Large intestine (tissue), 12 donors: ENCODE measurements at places on chromosomes 3 and 15. TPM values are rescaled to one million over a fixed set of nuclear protein-coding genes. Genes with fewer than 3 reads are reported as not detected.
A peak's percentile ranks its signal among the peaks of the same experiment; 100 is the strongest.

DNA sequence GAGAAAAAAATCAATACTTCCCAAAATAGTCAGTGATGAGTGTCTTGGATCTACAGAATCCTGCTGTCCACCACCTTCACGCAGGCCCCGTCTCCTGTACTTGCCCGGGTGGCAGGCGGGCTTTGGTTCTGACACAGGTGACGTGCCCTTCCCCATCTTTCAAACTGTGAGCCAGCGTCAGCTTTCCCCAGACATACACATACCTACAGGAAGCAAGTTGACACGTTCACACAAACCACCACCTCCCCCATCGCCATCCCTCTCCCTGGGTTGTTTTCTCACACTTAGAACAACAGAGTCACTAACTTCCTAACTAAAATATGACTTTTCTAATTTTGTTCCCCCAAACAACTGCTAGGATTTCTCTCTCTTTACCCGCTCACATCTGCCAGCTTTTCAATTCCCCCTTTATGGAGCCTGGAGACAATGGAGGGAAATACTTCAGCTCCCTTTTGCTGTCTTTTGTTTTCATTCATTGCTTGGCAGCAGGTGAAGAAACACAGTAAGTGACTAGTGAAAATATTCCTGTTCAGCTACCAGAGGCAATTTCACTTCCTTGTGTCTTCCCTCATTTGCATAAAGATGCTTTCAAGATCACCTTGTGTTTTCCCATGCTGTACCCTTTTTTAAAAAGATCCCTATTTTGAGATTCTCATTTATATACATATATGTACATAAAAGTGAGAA lies 248.3 kb downstream of the SLCO3A1 start:
- DNase-seq = no peak

DNA sequence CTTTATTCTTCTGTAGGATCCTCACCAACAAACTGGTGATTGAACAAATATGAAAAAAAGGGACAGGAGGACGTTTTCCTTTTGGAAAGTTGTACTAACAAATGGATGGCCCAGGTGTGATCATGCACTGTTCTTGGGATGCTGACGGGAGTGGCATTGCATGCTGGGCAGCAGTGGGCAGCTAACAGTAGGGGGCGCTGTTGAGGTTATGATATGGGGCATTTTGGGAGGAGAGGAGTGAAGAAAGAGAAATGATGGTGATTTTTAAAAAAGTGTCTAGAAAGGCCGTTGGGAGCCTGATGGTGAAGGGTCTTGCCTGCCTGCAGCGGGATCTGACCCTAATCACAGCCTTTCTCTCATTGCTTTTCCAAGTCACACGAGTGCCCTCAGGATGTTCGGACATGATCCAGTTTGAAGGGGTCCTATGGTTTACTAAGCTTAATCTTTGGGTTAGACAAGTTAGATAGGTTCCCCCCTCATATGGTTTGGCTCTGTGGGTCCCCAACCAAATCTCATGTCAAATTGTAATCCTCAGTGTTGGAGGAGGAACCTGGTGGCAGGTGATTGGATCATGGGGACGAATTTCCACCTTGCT lies 46.2 kb upstream of the PRTG start:
- DNase-seq = no peak

DNA sequence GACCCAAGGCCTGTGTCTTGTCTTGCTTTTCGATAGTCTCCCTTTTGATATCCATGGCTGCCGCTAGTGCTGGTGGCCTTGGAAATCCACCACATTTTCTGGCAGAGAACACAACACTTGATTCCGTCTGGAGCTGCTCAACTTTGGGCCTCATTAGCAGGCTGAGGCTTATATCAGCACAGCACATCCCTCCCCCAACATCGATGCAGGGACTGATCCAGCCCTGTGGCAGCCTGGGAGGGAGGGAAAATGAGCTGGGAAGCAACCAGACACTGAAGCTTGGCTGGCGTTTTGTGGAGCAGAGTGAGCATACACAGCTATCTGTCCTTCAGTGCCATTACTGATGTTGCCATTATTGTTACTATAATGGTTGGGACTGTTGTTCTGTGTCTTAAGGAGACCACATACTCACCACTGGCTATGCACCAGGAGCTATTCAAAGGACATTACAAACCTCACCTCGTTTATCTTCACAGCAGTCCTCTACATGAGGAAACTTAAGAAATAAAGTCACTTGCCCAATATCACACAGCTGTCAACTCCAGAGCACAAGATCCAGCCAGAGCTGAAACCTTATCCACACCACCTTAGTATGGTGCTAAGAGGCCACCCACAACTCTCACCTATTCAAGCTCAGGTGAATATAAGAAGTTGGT lies 102.9 kb downstream of the SUCLG2 start:
- DNase-seq = no peak

GRCh38 chr15:72994534-72995177 lies 57.6 kb upstream of the NEO1 start:
- DNase-seq = peak; percentile 29

- DNase-seq = no peak
Measured at GRCh38 chr15:90860450-90860849, 7.9 kb upstream of the FURIN start.

DNA sequence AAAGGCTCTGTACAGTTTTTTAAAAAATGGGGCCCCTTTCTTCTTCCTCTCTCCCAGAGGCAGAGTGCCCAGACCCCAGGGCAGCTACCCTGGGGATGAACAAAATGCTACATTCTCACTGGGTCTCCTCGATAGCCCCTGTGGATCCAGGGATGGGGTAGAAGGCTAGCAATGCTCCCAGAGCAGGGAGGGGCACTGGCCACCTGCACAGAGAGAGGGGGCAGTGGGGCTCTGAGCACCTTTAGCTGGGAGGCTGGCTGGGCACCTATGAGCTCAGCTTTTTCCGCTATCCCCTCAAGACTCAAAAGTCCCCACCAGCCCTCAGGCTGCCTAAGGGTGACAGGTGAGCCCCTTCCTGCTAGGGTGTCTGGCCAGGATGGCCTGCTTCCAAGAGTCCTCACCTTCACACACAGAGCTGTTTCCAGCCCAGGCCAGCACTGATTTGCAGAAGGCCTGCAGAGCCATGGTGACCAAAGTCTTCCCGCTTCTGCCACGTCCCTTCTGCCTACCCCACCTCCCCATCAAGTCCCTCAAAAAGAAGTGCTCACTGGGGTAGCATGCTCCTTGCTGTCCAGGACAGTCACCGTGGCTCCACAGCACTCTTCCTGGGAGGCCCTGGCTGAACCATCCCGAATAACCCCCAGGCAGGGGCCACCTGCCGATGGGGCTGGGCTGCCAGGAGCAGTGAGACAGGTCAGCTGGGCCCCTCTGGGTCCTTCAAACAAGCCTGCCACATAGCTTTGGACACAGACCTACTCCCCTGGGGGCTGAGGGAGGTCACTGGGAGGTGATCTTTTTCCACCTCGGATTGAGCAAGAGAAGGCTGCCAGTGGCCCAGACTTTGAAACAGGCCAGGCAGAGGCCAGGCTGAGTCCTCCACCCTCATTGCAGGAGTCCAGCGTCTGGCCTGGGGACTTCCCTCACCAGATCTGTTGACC lies 20.4 kb downstream of the BMF start:
- no peak for DNase-seq

GRCh38 chr3:13152826-13153710 lies 79.8 kb upstream of the IQSEC1 start:
- no peak for DNase-seq

DNA sequence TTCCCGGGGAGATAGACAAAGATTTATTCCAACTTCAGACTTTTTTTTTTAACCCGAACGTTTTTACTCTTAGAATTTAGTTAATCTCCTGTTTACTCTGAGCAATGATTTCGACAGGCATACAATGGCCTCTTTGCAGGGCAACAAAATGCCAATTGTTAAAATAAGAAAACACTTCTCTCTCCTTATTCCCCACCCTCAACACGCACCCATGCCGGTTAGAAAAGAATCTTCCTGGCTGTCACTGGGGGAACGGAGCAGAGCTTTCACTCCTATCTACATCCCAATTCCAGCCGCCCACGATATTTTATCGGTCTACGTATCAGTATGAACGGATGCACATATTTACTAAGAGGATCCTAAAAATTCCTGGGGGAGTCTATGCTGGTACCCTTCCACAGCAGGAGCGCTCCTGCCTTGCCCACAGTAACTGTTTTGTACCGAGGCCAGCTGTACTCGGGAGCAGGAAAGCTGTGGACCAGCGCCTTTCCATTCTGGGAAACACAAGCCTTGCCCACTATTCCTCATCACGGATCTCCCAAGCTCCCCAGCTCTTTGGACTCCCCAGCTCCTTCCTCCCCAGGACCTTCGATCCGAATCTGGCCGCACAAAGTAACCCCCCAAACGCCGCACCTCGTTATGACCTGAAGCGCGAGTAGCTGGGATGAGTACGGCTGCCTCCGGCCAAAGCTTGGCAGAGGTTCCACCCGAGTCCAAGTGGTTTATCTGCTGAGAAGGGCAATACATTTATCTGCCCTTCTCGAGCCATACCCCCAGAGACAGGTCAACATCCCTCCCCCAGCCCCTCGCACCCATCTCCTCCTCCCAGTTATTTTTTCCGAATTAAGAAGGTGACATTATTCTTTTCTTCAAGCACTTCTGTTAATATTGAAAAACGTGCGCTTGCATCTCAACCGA lies 2.2 kb upstream of the FOXB1 start:
- no peak for DNase-seq

GRCh38 chr15:38226608-38227266 lies 25.9 kb upstream of the SPRED1 start:
- peak; percentile 64 for DNase-seq

- no peak for DNase-seq
Measured at GRCh38 chr15:82774496-82774895, 31.4 kb downstream of the FSD2 start.

DNA sequence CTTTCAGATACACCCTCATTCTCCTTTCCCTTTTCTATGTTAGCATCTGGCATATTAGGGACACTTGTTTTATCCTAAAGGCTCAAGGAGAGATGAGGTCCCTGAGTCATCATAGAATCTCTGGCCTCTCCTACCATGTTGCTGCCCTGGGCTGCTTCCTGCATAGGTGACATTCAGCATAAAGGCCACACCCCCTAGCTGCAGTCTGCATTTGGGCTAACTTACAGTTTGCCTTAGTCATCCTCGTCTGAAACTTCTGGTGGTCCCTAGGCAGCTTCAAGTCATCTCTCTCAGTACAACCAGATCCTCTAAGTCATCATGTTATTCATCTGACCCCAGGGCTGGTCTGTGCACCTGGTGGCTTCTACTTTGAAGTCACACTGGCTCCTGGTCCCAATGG lies 982.7 kb upstream of the NR2F2 start:
- no peak for DNase-seq

DNA sequence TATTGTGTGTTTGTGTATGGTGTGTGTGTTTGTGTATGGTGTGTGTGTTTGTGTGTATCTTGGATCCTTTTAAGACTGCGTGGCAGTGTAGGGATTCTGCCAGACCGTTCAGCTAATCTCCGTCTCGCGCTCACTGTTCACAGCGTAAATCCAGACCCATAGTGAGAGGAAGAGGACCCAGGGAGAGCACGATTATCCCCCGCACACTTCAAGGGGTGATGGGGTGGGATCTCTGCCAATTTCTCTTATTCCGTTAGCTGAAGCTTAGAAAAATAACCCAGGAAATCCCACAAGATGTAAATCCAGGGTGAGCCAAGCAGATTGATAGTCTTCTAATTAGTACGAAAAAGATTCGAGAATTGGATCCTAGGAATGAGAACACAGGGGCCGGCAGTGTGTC lies 381.2 kb downstream of the GABRG3 start:
- no peak for DNase-seq

- DNase-seq = no peak
Measured at GRCh38 chr15:81298611-81299010, 25.3 kb downstream of the STARD5 start.

GRCh38 chr15:71364117-71364584 lies 248.9 kb downstream of the THSD4 start:
- DNase-seq = no peak

Gene MYLK
- polyA plus RNA-seq = 296 TPM

Gene ANKUB1
- 0.12 TPM for polyA plus RNA-seq

Gene COPG1
- polyA plus RNA-seq = 144 TPM

Gene FETUB
- polyA plus RNA-seq = not detected

Gene HDDC3
- 19.2 TPM for polyA plus RNA-seq

Gene DPPA2
- 0.03 TPM for polyA plus RNA-seq

Gene SGO1
- 4.7 TPM for polyA plus RNA-seq

Gene CIDEC
- polyA plus RNA-seq = 35.6 TPM

Gene POMGNT2
- polyA plus RNA-seq = 13.5 TPM
